CD4-positive, alpha-beta T cell treated with Interleukin-2 at 100 ng/mL for 4 hours (primary cell): ENCODE measurements at places on chromosomes 2 and 18.

GRCh38 chr2:61620244-61621159 is 82.3 kb upstream of the XPO1 start:
- DNase-seq, result no peak

DNA sequence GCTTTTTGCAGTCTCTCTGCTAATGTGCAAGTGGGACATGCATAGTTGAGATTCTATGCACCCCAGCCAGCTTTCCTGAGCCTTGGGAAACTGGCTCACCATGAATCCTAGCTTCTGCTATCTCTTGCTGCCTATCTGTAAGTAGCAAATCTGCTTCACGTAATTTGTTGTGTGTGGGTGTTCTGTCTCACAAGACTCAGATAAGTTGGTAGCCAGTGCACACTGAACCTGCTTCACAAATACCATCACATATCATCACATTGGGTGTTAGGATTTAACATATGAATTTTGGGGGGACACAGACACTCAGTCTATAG is 13.9 kb upstream of the VRK2 start:
- no peak for DNase-seq

- DNase-seq, result no peak
These were observed 177.7 kb upstream of the OSR1 start for GRCh38 chr2:19536136-19536535.

DNA sequence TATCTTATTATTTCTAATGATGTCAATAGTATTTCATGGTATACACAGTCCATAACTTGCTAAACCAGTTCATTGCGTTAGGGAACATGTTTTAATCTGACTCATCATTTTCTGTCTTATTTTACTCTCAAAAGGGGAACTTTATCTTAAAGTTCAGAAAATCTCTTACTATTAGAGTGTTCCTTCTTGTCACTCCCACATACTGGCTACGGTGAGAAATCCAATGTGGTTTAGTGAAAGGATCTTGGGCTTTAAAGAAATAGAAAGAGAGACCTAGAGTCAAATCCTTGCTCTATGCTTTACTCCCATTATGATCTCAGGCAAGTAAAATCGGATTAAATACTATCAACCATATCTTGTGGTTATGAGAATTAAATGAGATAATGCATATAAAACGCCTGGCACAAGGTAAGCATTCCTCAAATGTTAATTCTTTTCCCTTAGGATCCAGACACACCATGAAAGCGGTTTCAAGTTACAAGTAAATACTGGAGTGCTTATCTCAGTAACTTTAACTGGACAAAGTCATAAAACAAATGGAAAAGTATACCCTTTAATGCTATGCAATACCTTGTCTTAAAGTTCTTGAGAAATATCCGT is 576.0 kb downstream of the ARHGAP15 start:
- DNase-seq, result no peak

DNA sequence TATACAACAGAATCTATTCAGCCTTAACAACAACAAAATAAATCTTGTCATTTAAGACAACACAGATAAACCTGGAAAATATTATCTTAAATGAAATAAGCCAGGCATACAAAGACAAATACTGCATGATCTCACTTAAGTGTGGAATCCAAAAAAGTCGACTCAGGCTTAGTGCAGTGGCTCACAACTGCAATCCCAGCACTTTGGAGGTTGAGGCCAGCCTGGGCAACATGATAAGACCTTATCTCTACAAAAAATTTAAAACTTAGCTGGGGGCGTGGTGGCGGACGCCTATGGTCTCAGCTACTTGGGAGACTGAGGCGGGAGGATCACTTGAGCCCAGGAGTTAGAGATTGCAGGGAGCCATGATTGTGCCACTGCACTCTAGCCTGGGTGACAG is 75.2 kb upstream of the RNU4ATAC start:
- no peak for DNase-seq

DNA sequence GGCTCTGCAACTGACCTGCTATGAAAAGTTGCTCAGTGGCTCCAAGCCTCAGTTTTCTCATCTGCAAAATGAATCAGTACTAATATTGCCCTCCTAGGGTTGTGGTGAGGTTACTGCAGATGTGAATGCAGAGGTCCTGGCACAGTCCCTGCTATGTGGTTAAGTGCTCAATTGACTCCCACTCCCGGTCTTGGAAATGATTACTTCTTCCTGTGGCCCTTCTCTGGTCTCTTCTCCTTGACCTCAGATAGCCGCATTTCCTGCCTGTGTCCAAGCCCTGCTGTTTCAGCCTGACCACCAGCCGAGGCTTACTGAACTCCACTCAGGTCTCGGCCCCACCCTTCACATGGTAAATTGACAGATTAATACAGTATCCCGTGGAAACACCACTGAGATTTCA is 26.3 kb downstream of the CNGA3 start:
- DNase-seq, result no peak

DNA sequence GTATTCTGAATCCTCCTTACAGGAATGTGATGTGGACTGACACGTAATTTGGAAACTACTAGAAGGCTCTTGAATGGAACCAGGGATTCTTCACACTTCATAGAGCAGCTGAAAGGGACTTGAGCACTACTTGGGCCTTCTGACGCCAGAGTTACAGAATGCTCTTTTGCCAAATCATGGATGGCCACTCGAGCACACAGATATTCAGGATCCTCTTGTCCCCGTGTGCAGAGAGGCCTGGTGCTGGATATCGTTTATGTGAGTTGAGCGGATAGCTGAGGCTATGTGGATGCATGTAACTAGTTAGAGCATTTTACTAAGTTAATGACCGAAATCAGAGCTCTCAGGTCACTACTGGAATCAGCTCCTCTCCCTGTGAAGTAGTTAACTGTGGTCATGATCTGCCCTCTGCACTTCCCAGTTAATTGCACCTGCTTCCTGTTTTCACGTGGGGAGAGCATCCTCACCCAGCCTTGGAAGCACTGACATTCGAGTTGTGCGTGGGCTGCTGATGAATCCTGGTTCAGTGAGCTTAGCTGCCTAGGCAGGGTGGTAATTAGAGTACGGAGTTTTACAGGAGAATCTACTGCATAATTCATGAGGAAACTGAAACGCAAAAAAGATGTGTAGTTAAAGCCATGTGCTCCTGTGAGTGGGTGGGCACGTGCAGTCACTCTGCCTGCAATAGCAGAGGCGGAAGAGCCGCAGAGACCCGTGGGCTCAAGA is 5.2 kb upstream of the TPO start:
- no peak for DNase-seq

- DNase-seq, result no peak
These were observed 436.4 kb upstream of the ST6GAL2 start for GRCh38 chr2:107322416-107322815.
